HCT116 (cell line): ENCODE measurements at places on chromosomes 2 and 18. TPM values are rescaled to one million over a fixed set of nuclear protein-coding genes. Genes with fewer than 3 reads are reported as not detected.
A peak's percentile ranks its signal among the peaks of the same experiment; 100 is the strongest.

DNA sequence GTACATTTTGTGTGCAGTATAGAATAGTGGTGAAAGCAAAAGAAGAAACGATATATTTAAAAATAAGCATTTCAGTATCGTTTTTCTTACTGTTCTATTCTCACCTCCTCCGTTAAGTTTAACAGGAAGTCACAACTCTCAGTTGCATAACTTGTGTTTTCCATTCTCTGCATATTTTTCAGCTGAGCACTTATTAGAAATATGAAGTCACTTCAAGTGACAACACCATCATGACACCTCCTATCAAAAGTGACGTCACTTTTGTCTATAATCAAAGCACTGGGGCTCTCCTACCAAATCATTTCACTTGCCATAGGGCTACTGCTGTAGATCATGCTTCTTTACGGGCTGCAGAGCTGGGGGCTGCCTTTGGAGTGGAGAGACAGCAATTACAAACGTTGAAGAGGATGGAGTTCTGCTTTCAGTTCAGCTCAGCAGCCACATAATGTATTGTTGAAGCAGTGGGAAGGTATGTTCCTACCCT is 36.3 kb downstream of the STAT4 start:
- H3K36me3 ChIP-seq: no peaks in the 10 kb centered on the region
- no peaks in the 10 kb centered on the region for H3K27me3 ChIP-seq
- H3K4me1 ChIP-seq: no peaks in the 10 kb centered on the region
- no peak overlapping the region for H3K27ac ChIP-seq

GRCh38 chr2:15920696-15921095 is 19.7 kb upstream of the MYCN start:
- no peak overlapping the region for H3K4me3 ChIP-seq
- no peaks in the 10 kb centered on the region for H3K4me1 ChIP-seq
- no peak overlapping the region for H3K27ac ChIP-seq

GRCh38 chr2:126496493-126496892 is 159.5 kb upstream of the GYPC start:
- no peaks in the 10 kb centered on the region for H3K27me3 ChIP-seq
- H3K36me3 ChIP-seq: no peaks in the 10 kb centered on the region
- DNase-seq: no peak

DNA sequence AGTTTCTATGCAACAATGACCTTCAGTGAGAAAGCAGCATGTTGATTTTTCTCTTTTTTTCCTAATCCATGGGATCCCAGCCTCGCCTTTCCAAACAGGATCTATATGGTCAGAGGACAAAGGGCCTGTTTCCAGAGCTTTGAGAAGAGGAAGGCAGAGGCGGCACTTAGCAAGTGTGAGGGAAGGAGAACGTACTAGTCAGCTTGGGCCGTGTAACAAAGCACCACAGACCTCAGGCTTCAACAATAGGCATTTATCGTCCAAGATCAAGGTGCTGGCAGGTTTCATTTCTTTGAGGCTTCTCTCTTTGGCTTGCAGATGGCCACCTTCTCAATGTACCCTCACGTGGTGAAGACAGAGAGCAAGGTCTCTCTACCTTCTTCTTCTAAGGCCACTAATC is 7.3 kb upstream of the KCNF1 start:
- H3K36me3 ChIP-seq: no peaks in the 10 kb centered on the region
- no peak overlapping the region for H3K27ac ChIP-seq
- H3K27me3 ChIP-seq: no peaks in the 10 kb centered on the region
- H3K4me3 ChIP-seq: no peak overlapping the region
- no peak for DNase-seq
- H3K4me1 ChIP-seq: peaks cover 9% of the 10 kb centered on the region; the same call in 1 of the 2 replicates

GRCh38 chr2:231104115-231104713 is 20.6 kb downstream of the HTR2B start:
- H3K27me3 ChIP-seq: no peaks in the 10 kb centered on the region
- peaks cover 9% of the 10 kb centered on the region; the same call in 1 of the 2 replicates for H3K36me3 ChIP-seq
- H3K4me3 ChIP-seq: no peak overlapping the region
- DNase-seq: peak; percentile 27

- H3K27ac ChIP-seq: no peak overlapping the region
- DNase-seq: no peak
These were observed 102.2 kb upstream of the KCTD1 start for GRCh38 chr18:26650310-26651268.

DNA sequence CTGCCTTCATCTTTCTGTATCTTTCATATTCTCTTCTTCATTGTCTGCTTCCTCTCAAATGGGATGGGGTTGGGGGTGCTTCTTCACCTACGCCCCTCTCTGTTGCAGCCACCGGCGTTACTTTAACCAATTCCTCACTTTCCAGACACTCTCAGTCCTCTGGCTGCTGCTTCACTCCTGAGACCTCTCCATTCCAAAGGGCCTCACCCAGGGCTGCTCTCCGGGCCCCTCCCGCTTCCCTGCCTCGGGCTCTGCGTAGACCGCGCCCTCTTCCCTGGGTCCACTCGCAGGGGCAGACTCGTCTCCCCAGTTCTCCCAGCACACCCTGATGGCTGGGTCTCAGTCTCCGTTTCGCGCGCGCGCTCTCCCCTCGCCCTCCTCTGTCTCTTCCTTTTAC is 926 bp downstream of the SERPINB8 start:
- H3K36me3 ChIP-seq: no peaks in the 10 kb centered on the region
- peak overlapping the region; percentile 96 for H3K27ac ChIP-seq
- peak overlapping the region; percentile 90 for H3K4me3 ChIP-seq
- H3K4me1 ChIP-seq: peaks cover 6% of the 10 kb centered on the region; the same call in 1 of the 2 replicates
- DNase-seq: no peak
- H3K27me3 ChIP-seq: no peaks in the 10 kb centered on the region

DNA sequence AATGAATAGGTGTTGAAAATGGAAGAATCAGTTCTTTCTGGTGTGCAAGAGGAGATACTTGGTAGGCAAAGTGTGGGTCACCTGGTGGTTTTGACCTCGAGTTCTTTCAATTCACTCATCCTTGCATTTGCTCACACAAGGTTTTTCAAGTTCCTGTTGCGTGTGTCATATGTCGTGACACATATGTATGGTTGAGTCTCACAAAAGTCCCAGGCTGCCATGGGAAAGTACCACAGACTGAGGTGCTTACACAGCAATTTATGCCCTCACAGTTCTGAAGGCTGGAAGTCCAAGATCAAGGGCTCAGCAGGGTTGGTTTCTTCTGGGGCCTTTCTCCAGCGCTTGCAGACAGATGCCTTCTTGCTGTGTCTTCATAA is 64.4 kb downstream of the NCK2 start:
- DNase-seq: no peak
- H3K36me3 ChIP-seq: no peaks in the 10 kb centered on the region
- H3K27me3 ChIP-seq: no peaks in the 10 kb centered on the region
- no peak overlapping the region for H3K4me3 ChIP-seq

GRCh38 chr18:48842259-48843061 is 108.3 kb downstream of the SMAD7 start:
- H3K36me3 ChIP-seq: no peaks in the 10 kb centered on the region
- no peak overlapping the region for H3K4me3 ChIP-seq
- DNase-seq: no peak
- H3K4me1 ChIP-seq: peaks cover 32% of the 10 kb centered on the region

DNA sequence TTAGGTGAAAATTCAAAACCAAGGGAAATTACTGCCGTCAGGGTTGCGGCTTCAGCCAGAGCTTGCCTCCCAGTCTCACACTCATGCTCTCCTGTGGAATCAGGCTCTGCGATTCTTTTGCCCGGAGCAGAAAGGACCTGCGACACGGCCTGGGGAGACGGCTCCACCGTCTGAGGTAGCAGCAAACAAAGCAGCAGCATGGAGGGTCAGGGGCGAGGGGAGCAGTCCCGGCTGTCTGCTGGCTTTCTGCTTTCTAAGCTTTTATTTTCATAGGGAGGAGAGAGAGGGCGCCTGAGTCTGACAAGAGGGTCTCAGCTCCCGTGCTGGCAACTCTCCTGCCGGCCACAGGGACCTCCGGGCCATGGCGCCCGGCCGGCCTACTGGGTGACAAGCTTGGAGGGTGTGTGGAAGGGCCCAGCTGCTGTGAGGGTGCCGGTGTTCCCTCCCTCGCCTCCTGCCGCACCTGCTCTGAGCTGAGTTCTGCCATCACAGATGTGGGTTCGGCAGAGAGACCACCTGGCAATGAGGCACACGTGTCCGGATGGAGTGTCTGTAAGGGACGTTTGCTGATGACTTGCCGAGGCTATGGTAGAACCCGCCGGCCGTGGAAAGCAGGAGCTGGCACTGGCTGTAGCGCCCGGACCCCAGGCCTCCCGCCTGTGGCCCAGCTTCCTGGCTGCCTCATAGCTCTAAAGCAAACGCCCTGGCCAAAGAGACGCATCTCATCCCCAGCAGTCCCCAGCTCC is 66.2 kb upstream of the CTDP1 start:
- no peak overlapping the region for H3K27ac ChIP-seq
- peaks cover 12% of the 10 kb centered on the region for H3K4me1 ChIP-seq
- H3K4me3 ChIP-seq: no peak overlapping the region
- no peaks in the 10 kb centered on the region for H3K27me3 ChIP-seq
- no peak for DNase-seq

DNA sequence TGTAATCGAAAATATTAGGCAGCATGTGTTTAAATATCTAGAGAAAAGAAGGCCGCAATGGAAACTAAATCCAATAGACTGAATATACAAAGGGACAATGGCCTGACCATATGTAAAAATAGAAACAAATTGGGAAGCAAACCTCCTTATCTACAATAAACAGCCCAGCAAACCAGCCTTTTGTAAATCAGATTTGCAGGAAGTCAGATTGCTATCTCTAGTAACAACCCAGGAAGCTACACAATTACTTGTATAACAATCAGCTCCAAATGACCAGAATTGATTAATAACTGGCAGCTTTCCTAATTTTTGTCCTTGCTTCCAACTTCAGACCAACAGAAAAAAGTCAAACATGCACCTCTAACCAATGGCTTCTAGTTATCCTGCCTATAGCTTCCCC is 860.0 kb downstream of the CPS1 start:
- H3K36me3 ChIP-seq: no peaks in the 10 kb centered on the region
- no peak for DNase-seq
- no peaks in the 10 kb centered on the region for H3K27me3 ChIP-seq
- no peak overlapping the region for H3K4me3 ChIP-seq
- no peak overlapping the region for H3K27ac ChIP-seq

- H3K27ac ChIP-seq: no peak overlapping the region
- H3K36me3 ChIP-seq: no peaks in the 10 kb centered on the region
- no peak for DNase-seq
These were observed 43.7 kb downstream of the CERKL start for GRCh38 chr2:181613241-181613640.

GRCh38 chr2:15615301-15615920 is 23.7 kb downstream of the DDX1 start:
- no peaks in the 10 kb centered on the region for H3K27me3 ChIP-seq
- no peak overlapping the region for H3K4me3 ChIP-seq
- H3K4me1 ChIP-seq: no peaks in the 10 kb centered on the region
- DNase-seq: no peak
- no peak overlapping the region for H3K27ac ChIP-seq

- H3K4me1 ChIP-seq: peaks cover 21% of the 10 kb centered on the region
- no peaks in the 10 kb centered on the region for H3K27me3 ChIP-seq
- H3K27ac ChIP-seq: peak overlapping the region; percentile 19; the same call in 1 of the 2 replicates
- no peaks in the 10 kb centered on the region for H3K36me3 ChIP-seq
- no peak overlapping the region for H3K4me3 ChIP-seq
These were observed 68.3 kb upstream of the MRPS9 start for GRCh38 chr2:104969564-104969963.

DNA sequence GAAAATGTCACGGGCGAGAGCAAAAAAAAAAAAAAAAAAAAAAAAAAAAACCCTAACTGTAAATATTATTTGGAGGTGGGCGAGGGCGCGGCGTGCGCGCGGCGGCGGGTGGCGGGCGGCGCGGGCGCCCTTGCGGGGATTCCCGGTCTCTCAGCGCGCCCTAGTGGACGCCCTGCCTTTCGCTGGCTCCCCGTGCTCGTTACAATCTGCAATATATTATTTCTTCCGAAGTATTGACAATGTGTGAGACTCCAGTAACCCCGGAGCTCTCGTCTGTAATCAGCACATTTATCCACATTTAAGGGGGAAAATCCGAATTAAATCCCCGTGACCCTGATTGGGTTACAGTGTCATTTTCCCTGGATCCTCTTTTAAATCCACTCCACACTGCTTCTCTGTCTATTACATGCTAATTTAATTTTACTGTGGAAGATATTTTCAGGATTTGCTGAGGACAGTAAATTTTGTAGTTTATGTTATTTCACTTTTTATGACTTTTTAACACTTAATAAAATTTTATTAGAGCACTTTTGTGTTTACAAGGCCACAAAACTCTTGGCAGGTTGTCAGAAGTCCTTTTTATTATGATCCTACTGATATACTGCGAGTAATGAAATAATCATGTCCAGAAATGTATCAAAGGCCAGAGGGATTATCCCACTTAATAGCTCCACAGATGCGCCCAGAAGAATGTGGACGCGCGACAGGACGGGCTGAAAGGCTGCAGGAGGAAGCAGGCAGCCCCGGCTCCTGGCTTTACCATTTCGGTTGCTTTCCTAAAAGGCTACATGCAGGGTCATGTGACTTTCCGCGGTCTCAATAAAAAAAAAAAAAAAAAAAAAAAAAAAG is 369.1 kb downstream of the MTX2 start:
- H3K27ac ChIP-seq: no peak overlapping the region
- H3K27me3 ChIP-seq: no peaks in the 10 kb centered on the region
- DNase-seq: no peak
- H3K4me3 ChIP-seq: peak overlapping the region; percentile 10; the same call in 1 of the 2 replicates

DNA sequence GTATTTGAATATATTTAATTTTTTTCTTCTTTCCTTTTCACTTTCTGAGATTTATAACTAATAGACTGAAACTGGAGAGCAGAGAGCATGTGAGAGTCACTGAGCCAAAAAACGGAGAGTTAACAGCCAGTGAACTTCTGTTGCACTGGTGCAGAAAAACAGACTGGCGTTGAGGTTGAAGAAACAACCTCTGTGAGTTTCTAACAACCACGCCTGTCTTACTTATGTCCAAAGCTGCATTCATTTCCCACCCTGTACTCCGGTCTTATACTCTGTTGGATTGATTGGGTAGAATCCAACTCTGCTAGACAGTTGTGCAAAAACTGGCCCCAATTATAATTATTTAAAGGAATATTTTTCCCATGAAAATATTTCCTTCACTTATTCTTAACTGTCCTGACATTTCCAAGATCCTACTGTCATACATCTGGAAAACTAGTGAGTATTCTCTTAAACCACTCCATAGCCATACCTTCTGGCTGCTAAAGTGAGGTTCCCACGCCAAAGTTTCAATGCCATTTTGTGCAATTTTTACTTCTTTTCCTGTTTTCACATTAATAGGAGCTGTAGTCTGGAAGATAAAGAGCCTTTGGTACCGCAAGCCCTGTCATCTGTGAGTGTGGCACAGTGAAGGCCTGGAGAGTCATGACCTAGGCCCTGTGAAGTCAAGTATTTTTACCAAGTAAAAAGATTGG is 9.4 kb downstream of the CYP1B1 start:
- H3K27me3 ChIP-seq: no peaks in the 10 kb centered on the region
- no peaks in the 10 kb centered on the region for H3K36me3 ChIP-seq
- no peaks in the 10 kb centered on the region for H3K4me1 ChIP-seq
- DNase-seq: no peak
- no peak overlapping the region for H3K27ac ChIP-seq
- H3K4me3 ChIP-seq: no peak overlapping the region

GRCh38 chr2:138727956-138728355 is 52.2 kb downstream of the NXPH2 start:
- no peaks in the 10 kb centered on the region for H3K4me1 ChIP-seq
- peak; percentile 7 for DNase-seq
- H3K27ac ChIP-seq: no peak overlapping the region

SAP130 gene
- total RNA-seq: 29.5 TPM

RIT2 gene
- not detected for total RNA-seq

POTEC gene
- not detected for total RNA-seq

ZNF513 gene
- 12.8 TPM for total RNA-seq

NLRC4 gene
- not detected for total RNA-seq

VIT gene
- total RNA-seq: not detected

FOXD4L1 gene
- 0.64 TPM for total RNA-seq
